Myometrial cell (primary cell): ENCODE measurements at places on chromosomes 5 and 9. TPM values are rescaled to one million over a fixed set of nuclear protein-coding genes. Genes with fewer than 3 reads are reported as not detected.

OLFML2A gene
- total RNA-seq = 14.1 and 33.0 TPM in 2 replicates

RABGAP1 gene
- total RNA-seq = 8.9 and 11.5 TPM in 2 replicates

SEMA6A gene
- not detected in 2 replicates for total RNA-seq

C5orf58 gene
- not detected in 2 replicates for total RNA-seq

RUFY1 gene
- 19.3 and 28.5 TPM in 2 replicates for total RNA-seq

PPWD1 gene
- 25.9 and 34.6 TPM in 2 replicates for total RNA-seq

PPP2R2B gene
- total RNA-seq = 0.29 TPM in 1 of 2 replicates, not detected in the other

SOX30 gene
- 0.71 TPM in 1 of 2 replicates, not detected in the other for total RNA-seq

LCN10 gene
- not detected in 2 replicates for total RNA-seq

GABRA6 gene
- not detected in 2 replicates for total RNA-seq

ADAMTSL2 gene
- not detected in 2 replicates for total RNA-seq

FABP6 gene
- total RNA-seq = not detected in 2 replicates

NXNL2 gene
- 1.9 and 2.6 TPM in 2 replicates for total RNA-seq

DBN1 gene
- total RNA-seq = 348 and 392 TPM in 2 replicates

HSPB3 gene
- 0.53 TPM in 1 of 2 replicates, not detected in the other for total RNA-seq

TSLP gene
- total RNA-seq = 0.35 TPM in 1 of 2 replicates, not detected in the other

HEMGN gene
- not detected in 2 replicates for total RNA-seq

MOB3B gene
- total RNA-seq = 0.86 and 1.1 TPM in 2 replicates

DPYSL3 gene
- total RNA-seq = 83.6 and 86.5 TPM in 2 replicates

NLN gene
- 38.9 and 45.0 TPM in 2 replicates for total RNA-seq

EIF4E1B gene
- not detected in 2 replicates for total RNA-seq

C5orf46 gene
- total RNA-seq = not detected in 2 replicates

PRRX2 gene
- total RNA-seq = 1.4 TPM in 1 of 2 replicates, not detected in the other

SLC1A3 gene
- total RNA-seq = not detected in 2 replicates

NMUR2 gene
- not detected in 2 replicates for total RNA-seq

SCAI gene
- total RNA-seq = 6.6 and 7.5 TPM in 2 replicates

PCDHGA10 gene
- total RNA-seq = 4.3 and 4.6 TPM in 2 replicates

GDNF gene
- total RNA-seq = not detected in 2 replicates

PCDHGB4 gene
- total RNA-seq = 3.9 and 4.6 TPM in 2 replicates

MAP1B gene
- 70.0 and 84.2 TPM in 2 replicates for total RNA-seq

ENG gene
- total RNA-seq = 54.2 and 57.7 TPM in 2 replicates

FAM169A gene
- total RNA-seq = 0.29 and 1.1 TPM in 2 replicates

CSNK1G3 gene
- total RNA-seq = 19.6 and 32.8 TPM in 2 replicates

CNTNAP3B gene
- total RNA-seq = 2.6 and 8.2 TPM in 2 replicates

CDC20B gene
- not detected in 2 replicates for total RNA-seq

FEM1C gene
- 10.7 and 11.5 TPM in 2 replicates for total RNA-seq

PCDHGB7 gene
- 4.3 and 6.0 TPM in 2 replicates for total RNA-seq

IPPK gene
- 21.4 and 27.4 TPM in 2 replicates for total RNA-seq

MCTP1 gene
- 7.2 and 8.3 TPM in 2 replicates for total RNA-seq

RUSC2 gene
- total RNA-seq = 23.6 and 26.2 TPM in 2 replicates

RCL1 gene
- total RNA-seq = 8.1 and 8.5 TPM in 2 replicates
